CD4-positive, alpha-beta T cell (primary cell): ENCODE measurements at places on chromosomes 11 and 22. TPM values are rescaled to one million over a fixed set of nuclear protein-coding genes. Genes with fewer than 3 reads are reported as not detected.

DNA sequence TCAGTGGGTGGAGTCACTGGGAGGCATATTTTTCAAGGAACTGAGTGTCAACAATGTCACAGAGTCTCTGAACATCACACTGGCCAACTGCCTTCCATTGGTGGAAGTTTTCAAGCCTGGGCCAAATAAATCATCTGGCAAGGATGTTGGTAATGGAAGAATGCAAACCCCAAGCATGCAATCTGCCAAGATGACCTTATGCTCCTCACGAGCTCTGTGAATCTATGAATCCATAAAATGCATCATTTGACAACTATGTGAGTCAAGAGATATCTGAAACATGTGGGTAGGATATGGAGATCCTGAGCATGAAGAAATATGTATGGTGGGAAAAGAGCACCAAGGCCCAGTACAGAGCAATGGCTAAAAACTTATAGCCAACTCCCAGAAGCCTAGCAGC, 122.2 kb downstream of the PLEKHA7 start:
- no peak for DNase-seq

- DNase-seq = no peak
Observed at GRCh38 chr11:16011396-16011795, 344.9 kb downstream of the SOX6 start.

- no peak for DNase-seq
Observed at GRCh38 chr11:23769214-23769613, 727.6 kb upstream of the LUZP2 start.

Gene STK33
- not detected for total RNA-seq

DNA sequence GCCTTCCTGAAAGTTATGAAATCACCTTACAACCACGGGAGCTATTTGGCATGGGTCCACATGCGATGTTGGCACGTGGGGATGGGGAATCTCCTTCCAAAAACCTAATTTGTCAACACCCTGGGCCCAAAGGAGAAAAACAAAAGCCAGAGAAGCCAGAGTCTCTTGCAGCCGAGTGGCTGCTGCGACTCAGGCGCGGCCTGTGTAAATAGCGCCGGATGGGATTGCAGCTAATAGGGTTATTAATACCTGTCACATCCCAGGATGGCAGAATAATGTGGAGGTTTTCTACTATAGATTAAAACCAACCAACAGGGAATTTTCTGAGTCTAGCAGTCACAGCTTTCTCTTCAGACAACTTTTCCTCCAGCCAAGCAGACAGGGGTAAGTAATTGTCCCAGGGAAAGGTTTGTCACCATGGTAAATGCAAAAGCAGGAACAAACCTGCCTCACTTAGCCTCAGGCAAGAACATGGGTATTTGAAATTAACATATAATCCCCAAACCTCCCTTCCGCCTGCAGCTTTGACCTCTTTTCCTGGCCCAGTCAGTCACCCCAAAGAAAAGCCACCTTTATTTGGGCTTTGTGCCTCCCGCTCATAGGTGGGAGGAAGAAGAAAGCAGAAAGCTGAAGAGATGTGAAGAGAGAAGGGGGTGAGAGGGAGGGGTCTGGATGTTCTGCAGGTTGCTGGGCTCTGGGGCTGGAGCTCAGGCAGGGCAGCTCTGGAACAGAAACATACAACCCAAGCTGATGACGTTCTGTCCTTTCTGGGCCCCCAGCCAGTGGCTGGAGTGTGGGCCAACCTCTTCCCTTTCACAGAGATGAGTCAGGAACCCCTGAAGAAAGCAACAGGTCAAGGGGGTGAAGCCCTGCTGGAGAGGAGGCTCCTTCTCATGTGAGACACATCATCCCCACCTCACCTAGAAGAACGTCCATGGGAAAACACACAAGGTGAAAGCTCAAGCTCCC, 376.5 kb downstream of the NXPE2 start:
- DNase-seq = no peak

Gene RASL10A
- 0.36 TPM for total RNA-seq

DNA sequence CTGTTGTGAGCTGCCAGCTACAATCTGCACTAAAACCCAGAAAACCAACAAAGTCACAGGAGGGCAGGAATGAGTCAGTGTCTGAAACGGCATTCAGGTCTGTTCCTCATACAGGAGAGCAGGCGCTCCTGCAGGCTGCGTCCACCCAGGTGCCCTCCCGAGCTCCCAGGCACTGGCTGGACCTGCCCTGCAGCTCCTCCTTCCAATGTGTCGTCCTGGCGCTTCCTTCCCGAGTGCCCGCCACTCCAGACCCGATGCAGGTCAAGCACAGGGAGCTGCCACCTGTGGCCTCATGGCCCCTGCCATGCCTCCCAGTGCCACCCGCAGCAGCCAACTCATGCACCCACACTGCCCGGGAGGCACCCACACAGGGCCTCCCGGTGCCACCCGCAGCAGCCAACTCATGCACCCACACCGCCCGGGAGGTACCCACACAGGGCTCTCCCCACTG, 12.0 kb downstream of the BRD1 start:
- no peak for DNase-seq

DNA sequence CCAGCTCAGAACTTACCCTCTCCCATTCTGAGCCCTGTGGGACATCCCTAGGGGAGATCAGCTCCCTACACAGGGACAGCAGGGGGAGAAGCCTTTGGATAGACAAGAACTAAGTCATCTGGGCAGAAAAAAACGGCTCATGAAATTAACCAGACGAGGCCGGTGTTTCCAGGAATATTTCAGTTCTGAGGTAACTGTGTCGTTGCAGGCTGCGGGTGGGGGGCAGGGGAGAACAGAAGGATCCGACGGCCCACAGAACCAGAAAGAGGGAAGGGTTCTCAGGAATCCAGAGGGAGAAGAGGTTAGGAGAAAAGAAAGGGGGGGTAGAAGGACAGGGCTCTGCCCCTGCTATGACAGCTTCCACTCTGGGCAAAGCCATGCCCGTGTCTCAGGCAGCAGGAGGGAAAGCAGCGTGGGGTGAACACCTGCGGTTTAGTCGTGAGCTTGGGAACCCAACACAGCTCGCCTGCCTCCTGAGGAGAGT, 3.6 kb downstream of the CLCF1 start:
- no peak for DNase-seq

- peak; percentile 81 for DNase-seq
Observed at GRCh38 chr22:36329254-36330078, 58.3 kb downstream of the MYH9 start.

DNA sequence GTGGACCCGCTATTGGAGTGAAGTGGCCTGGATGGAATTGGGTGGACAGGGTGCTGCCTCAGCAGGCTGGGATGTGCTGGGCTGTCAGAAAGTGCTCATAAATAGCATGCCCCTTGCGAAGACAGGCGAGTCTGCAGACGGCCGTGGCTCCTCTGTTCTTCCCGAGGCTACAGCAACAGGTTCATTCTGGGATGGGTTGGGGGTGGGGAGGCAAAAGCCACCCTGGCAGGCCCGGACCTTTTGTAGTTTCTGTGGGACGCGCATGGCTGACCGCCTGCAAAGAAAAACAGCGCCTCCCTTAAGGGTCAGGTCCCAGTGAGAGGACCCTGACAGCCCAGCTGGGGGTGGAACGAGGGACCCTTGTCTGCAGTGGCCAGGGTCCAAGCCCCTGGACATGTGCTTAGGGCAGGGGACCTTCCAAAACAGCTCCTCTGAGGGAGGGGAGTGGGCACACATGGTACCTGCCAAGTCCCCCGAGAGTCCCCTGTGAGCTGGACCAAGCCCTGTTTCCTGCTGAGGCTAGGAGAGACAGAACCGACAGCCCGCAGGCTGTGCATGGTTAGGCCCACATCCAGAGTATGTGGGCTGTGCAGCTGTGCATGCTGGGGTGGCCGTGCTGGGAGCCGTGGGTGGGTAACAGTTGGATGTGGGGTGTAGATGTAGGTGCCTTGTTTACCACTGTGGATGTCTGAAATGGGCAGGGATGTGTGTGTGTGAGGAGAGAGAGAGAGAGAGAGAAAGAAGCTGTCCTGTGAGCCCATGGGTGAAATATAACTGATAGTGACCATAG, at the start of gene CRYBB3:
Gene CRYBB3 (plus strand): TSS at position 128 of the 790 bp plus-strand sequence. CDS start 1,539 bp downstream, outside the sequence.
- no peak for DNase-seq

- no peak for DNase-seq
Observed at GRCh38 chr22:35549328-35549727, 8.7 kb downstream of the RASD2 start.

GRCh38 chr22:44360668-44361381, 48.1 kb upstream of the SHISAL1 start:
- DNase-seq = no peak

- no peak for DNase-seq
Observed at GRCh38 chr11:102422817-102423712, 29.5 kb downstream of the TMEM123 start.

- no peak for DNase-seq
Observed at GRCh38 chr22:19412478-19412877, 19.1 kb downstream of the HIRA start.

Gene PATE2
- total RNA-seq = not detected
